ENCODE measurements at places on chromosomes 6 and 20. TPM values are rescaled to one million over a fixed set of nuclear protein-coding genes. Genes with fewer than 3 reads are reported as not detected.
A peak's percentile ranks its signal among the peaks of the same experiment; 100 is the strongest.

GRCh38 chr6:153081914-153082313 is 49.2 kb downstream of the RGS17 start:
- DNase-seq: no peak

- no peak for DNase-seq
Measured at GRCh38 chr6:53813096-53813495, 18.3 kb downstream of the LRRC1 start.

GRCh38 chr6:112879920-112880413 is 532.8 kb downstream of the RFPL4B start:
- DNase-seq: no peak

PAK5 gene
- 0.13 TPM for total RNA-seq

GRCh38 chr6:106974336-106974998 is at the start of gene CD24:
Gene CD24 (minus strand): TSS chr6:106974729. CDS start chr6:106974646, 83 bp downstream.
- DNase-seq: peak; percentile 91

SLA2 gene
- 1.5 TPM for total RNA-seq

GRCh38 chr6:157428427-157429202 is 47.6 kb downstream of the ZDHHC14 start:
- no peak for DNase-seq

TNFRSF6B gene
- total RNA-seq: 64.5 TPM

GRCh38 chr6:158926414-158926813 is 73.6 kb downstream of the RSPH3 start:
- DNase-seq: no peak

ADGRF5 gene
- 51.7 TPM for total RNA-seq

MUC21 gene
- not detected for total RNA-seq

- DNase-seq: no peak
Measured at GRCh38 chr20:18284805-18285533, 3.4 kb upstream of the ZNF133 start.

DNA sequence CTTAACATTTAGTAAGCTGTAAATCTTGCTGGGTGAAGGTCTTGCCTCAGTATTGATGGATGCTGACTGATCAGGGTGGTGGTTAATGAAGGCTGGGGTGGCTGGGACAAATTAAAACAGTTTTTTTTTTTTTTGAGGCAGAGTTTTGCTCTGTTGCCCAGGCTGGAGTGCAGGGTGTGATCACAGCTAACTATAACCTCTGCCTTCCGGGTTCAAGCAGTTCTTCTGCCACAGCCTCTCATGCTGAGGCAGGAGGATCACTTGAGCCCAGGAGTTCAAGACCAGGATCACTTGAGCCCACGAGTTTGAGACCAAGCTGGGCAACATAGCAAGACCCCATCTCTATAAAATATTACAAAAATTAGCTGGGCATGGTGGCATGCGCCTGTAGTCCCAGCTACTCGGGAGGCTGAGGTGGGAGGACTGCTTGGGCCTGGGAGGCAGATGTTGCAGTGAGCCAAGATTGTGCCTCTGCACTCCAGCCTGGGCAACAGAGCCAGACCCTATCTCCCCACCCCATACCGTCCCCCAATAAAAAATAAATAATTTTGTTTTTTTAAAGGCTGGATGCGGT is 67.2 kb downstream of the NCOA3 start:
- DNase-seq: no peak

DNA sequence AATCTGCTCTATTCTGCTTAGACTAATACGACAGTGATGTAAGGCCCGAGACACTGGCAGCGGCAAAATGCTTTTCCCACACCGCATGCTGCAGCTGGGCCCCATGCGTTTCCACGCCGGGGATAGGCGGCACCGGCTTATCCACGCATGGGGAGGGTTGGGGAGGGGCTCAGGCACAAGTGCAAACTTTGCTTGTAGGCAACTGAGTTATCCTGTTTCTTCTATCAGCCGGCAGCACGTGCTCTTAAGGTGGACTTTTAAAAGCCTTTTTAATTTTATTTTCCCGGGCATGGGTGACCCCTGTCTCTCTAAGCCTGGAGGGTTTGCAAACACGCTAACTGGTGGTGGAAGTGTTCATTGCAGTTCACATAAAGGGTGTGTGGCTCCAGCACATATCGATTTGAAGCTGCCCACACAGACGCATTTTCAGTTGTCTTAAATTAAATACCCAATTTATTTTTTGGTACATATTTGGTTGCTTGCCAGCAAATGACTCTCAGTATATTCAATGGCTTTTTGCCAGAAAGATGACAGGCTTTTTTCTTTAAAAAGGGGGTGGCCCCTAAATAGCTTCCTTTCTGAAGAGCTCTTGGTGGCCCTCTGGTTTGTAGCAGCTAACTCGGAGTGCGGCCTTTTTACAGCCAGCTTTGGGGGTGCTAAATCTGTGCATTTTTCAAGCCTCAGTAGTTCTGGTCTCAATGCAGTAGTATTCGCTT is 561.8 kb upstream of the AGPAT4 start:
- peak; percentile 49 for DNase-seq

DNA sequence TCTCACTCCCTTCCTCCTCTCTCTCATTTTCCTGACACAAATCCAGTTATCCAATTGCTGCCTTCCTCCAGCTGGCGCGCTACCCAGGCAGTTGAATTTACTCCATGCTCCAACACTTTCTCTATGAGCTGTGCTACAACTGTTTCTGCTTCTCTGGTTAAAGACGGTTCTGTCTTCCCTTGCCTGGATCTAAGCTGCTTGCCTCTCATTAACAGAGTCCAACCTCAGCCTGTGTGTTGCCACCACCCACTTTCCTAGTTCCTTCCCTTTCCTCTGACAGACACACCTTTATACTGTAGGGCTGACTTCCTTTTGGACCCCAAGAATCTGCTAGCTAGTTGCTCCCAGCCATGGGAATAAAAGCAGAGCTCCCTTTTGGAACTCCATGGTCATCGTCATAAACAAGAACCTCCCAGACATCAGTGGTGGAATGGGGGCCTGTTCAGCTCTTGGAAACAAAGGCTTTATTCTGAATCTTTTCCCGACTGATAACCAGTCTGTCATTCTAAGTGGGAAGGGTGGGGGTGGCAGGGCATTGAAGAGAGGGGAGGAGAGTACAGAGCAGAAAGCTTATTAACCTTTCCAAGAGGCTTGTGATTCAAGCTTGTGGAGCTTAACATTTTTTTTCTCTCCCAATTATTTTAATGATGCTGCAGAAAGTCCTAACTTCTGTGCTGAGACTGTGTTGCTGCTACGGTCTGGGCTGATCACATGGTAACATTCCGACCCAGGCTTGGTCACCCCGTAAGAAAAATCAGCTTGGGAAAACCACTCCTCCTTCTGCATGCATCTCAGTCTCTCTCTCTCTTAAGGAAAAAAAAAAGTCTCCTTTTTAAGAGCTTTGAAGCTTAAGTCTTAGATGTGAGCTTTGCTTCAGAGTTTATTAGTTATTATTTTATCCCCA is 31.3 kb upstream of the BMP2 start:
- DNase-seq: peak; percentile 57

- DNase-seq: no peak
Measured at GRCh38 chr20:45426320-45427016, 10.5 kb downstream of the PIGT start.

ACOT8 gene
- 22.1 TPM for total RNA-seq

VWA7 gene
- 32.5 TPM for total RNA-seq

GRCh38 chr6:5567890-5568289 is 306.6 kb downstream of the FARS2 start:
- no peak for DNase-seq

PHACTR3 gene
- 12.3 TPM for total RNA-seq

DNA sequence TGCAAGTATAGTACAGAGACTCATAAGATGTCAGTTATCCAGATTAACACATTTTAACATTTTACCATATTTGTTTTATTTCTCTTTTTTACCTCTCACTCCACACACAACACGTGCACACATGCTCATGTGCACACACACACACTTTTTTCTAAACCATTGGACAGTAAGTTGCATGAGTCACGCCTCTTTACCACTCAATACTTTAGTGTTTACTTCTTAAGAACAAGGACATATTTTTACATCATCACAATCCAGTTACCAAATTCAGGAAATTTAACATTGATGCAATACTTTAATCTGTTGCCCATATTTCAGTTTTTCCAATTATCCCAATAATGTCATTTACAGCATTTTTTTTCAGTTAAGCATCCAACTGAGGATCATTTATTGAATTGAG is 109.0 kb downstream of the RIN2 start:
- no peak for DNase-seq

HLA-G gene
- total RNA-seq: 0.35 TPM

KIZ gene
- 21.8 TPM for total RNA-seq

DNA sequence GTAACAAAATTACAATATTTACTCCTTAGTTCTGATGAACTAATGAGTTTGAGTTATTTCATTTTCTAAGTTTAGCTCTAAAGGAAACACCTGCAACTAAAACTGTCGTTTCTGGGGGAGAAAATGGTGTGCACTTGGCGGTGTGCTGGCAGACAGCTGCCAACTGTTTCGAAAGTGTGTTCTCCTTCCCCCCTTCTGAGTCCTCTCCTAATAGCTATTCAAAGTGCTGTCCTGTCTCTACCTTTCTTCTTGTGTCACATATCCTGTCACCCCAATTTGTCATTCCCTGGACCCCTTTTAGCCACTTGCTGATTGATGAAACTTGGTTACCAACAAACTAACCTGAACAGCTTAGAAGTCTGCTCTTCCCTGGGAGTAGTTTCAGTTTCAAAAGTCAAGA is 4.9 kb upstream of the UBE2J1 start:
- no peak for DNase-seq

GRCh38 chr6:88666901-88667300 is 296.5 kb downstream of the RNGTT start:
- DNase-seq: no peak

- DNase-seq: no peak
Measured at GRCh38 chr6:159555082-159555875, 137.8 kb downstream of the SOD2 start.

LHFPL5 gene
- total RNA-seq: 0.47 TPM

ITPR3 gene
- total RNA-seq: 86.3 TPM

WFDC5 gene
- total RNA-seq: 1.0 TPM

All from kidney (tissue), 22 donors.